ENCODE measurements at places on chromosomes 1 and 21.

DNA sequence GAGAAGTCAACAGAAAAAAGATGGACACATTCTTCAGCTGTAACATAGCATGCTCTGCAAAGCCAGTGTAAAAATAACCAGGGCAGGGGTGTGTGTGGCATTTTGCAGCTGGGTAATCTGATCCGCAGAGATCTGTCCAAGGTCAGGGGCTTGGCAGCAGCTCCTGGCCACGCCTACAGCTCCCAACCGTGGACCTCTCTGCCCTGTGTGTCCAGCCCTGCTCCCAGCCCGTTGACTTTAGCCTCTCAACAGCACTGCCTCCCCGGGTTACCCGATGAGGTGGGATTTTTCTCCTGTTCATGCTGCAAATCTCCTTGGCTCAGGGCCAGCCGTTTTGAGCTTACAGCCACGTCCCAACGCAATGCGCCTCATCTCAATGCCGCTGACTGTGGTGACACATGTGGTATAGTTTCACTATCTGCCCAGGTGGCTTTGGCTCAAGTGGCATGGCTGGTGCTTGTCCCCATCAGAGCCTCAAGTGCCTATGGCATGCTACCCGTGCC, 68.1 kb downstream of the VWA5B1 start:
- peak; percentile 56 for DNase-seq

- no peak for DNase-seq
These were observed 67.1 kb downstream of the LHX9 start for GRCh38 chr1:197984289-197984688.

- DNase-seq: peak; percentile 38
These were observed 686.2 kb downstream of the ADGRL2 start for GRCh38 chr1:82486969-82487368.

DNA sequence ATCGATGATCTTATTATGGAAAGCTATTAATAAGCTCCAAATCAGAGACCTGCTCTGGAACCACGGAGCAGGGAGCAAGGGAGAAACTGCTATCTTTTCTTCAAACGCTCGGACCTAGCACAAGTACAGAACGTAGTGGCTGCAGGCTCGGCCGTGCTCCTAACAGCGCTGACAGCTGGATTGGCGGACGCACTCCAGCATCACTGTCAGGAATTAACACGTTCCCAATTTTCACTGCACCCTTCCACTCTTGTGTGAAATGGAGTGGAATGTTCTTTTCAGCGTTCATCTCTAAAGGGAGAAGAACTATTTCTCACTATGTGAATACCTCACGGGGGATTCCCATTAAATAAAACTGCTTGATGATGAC, 106.9 kb downstream of the ZNF281 start:
- DNase-seq: no peak
